Activated CD4-positive, alpha-beta T cell treated with anti-CD3 and anti-CD28 coated beads, Interleukin-2, amount 50 U/mL, for 48 hours (primary cell): ENCODE measurements at places on chromosomes 2 and 18.
A peak's percentile ranks its signal among the peaks of the same experiment; 100 is the strongest.

GRCh38 chr18:62690236-62690815 is 25.0 kb upstream of the PHLPP1 start:
- no peak for DNase-seq

GRCh38 chr18:44853430-44853829 is 172.7 kb downstream of the SETBP1 start:
- DNase-seq, result no peak

DNA sequence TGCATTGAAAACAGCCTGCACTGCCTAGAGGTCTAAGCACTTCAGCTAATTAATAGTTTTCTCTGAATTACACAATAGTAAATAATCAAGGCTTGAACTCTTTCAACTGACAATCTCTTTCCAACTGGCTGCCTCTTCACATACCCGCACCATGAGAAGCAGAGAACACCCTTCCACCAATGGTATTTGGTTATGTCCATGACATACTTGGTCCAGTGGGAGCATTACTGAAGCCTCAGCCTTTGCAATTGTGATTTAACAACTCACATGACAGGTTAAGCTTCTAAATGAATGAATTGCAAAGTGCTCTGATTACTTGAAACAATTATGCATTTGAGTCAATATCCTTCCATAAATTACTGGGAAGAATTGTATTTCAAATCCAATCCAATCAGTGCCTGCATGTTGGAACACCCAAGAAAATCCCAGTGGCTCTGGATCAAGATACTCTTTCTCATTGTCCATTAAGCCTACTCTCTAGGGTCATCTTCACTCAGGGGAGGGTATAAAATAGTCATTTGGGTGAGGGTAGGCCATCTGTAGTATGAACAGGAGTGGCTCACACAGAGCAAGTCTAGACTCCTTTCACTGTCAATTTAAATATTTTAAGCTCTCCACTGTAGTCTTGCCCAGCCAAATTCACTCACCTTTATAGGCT is 101.1 kb downstream of the HS1BP3 start:
- DNase-seq, result no peak

DNA sequence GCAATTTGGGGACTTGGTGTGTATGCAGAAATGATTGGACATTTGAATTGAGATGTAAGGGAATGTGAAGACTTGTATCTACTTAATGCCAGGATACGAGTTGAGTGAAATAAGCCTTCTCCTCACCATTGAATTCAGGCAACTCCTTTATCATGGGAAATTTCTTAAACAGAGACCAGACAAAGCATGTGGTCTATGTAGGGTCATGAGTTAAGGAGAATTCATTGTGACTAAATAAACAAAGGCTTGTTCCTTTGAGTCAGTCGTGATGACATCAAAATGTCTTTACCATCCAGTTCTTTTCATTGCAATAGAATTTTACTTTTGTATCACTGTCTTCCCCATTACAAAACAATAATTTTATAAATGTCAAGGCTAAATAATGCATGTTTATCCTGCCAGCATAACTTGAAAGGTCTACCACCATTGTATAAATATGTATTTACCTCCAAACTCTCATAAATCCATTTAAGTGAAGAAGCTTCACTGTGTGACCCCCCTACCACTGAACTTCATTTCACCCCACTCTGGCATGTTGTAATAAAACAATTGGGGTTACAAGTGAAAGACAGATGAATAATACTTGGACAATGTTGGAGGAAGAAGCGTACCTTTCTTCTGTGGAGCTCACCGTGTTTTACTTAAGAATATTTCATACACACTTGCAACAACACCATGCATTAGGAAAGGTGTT is 149.4 kb downstream of the EPHA4 start:
- no peak for DNase-seq

- DNase-seq, result no peak
Observed at GRCh38 chr18:7467708-7468466, 99.2 kb upstream of the PTPRM start.

- DNase-seq, result peak; percentile 25
Observed at GRCh38 chr2:23566241-23567142, 181.5 kb downstream of the KLHL29 start.

DNA sequence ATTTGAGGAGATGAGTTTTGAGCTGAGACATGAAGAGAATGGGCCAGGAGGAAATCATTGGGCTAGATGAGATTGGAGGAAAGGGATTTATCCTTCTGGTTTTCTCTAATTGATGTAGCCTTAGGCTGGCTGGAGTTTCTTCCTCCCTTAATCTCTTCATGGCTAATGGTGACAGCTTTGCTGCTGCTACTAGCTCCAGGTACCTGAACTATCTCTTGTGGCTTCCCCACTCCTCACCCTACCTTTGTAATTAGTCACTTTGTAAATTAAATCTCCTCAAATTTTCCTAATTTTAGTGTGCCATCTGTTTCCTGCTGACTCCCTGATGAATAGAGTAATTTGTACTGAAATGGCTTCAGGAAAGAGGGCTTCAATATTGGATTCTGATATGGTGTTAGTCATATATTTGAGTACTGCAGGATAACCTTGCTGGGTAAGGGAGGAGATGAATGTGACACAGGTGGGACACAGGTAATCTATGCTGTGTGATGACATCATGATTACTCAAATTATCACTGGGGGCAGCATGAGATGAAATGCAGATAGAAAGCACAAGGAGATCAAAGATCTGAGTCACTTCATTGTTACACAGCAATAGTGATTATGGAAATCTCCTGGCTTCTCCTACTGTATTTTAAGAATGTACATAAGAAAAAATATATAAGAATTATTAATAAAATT is 1134.1 kb upstream of the DDX18 start:
- DNase-seq, result no peak

- no peak for DNase-seq
Observed at GRCh38 chr2:109005686-109006204, 16.7 kb upstream of the EDAR start.

DNA sequence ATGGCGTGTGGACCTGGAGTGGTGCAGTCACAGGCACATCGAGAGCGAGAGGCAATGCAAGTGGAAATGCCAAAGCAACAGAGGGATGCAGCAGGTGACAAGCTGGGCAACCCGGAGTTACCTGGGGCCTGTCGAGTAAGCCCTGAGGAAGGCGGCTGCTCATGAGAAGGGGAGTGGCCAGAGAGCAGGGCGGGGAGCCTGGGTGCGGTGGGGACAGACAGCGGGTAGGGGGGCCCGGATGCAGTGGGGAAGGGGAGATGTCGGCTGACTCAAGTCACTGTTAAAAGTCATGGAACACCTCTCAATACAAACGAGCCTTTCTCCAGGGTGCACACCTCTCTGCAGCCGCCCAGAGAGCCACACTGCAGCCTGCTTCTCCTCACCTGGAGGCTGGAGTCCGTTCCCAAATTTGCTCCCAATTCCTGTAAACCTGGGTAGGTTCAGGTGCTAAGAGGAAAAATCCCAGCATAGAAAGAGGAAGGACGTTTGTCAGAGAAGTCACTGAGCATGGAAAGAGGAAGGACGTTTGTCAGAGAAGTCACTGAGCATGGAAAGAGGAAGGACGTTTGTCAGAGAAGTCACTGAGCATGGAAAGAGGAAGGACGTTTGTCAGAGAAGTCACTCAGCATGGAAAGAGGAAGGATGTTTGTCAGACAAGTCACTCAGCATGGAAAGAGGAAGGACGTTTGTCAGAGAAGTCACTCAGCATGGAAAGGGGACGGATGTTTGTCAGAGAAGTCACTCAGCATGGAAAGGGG is 71.7 kb upstream of the TWIST2 start:
- no peak for DNase-seq

GRCh38 chr2:211157856-211158463 is 601.6 kb downstream of the CPS1 start:
- peak; percentile 80 for DNase-seq

- no peak for DNase-seq
Observed at GRCh38 chr2:207163053-207163755, 2.5 kb downstream of the KLF7 start.

DNA sequence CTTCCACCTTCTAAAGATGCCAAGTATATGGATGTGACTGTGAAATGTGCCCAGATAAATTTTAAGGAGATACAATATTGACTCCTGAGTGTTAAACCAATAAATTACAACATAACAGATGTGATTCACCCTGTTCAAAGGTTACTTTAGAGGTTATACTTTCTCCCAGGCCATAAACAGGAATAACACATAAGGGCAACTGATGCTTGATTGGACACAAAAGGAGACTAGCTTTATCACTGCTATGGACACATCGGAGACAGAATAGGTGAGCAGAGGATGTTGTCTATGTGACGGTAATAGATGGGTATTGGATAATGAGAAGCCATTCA is 31.9 kb upstream of the SLC25A52 start:
- no peak for DNase-seq

DNA sequence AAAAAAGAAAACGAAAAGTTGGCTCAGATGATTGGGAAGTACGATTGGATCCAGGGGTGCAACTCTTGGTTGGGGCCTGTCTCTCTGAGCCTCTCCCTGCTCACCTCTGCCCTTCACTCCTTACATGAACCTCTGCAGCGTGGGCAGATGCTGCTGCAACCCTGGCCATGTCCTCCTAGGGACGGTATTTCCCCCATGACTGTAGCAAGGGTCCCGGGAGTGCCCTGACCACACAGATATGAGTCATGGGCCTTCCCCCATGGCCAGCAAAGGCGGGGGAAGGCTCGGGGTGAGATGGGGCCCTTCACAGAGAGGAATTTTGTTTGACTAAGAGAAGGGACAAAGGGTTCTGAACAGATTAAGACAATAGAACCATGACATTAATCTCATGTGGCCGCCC is 129.0 kb downstream of the NCK2 start:
- DNase-seq, result peak; percentile 74

DNA sequence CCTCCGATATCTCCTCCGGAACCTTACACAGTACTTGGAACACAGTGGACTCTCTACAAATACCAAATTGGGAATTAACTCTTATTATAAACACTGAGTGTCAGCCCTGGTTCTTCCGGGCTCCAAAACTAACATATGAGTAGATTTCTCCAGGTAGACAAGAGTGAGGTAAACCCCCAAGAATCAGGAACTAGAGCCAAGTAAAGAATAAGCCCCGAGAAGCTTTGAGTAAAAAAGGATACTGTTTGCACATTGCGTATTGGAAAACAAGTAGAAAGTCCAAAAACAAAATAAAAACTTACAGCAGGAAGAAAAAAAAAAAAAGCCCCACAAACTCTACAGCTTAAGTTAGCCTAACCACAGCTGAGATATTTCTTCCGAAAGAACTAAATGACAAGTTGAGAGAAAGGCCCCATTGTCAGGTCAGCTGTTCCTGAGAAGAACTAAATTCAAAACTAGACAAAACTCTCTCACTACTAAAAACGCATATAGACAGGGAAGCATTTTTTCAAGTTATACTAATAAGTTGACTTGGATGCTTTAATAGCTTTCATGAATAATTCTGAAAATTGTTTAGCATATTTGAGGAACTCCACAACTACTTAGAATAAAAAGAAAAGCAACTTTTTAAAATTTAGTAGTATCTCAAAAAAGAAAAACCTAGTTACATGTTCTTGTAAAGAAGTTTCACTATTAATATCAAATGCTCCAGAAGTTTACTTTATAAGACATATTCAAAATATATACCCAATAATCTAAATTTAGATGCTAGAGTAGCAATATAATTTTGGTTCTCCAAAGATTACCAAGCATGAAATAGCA is 4.3 kb upstream of the HAAO start:
- DNase-seq, result no peak

GRCh38 chr2:40358783-40359182 is 93.1 kb downstream of the SLC8A1 start:
- no peak for DNase-seq
